ENCODE measurements at places on chromosomes 6 and 20.

DNA sequence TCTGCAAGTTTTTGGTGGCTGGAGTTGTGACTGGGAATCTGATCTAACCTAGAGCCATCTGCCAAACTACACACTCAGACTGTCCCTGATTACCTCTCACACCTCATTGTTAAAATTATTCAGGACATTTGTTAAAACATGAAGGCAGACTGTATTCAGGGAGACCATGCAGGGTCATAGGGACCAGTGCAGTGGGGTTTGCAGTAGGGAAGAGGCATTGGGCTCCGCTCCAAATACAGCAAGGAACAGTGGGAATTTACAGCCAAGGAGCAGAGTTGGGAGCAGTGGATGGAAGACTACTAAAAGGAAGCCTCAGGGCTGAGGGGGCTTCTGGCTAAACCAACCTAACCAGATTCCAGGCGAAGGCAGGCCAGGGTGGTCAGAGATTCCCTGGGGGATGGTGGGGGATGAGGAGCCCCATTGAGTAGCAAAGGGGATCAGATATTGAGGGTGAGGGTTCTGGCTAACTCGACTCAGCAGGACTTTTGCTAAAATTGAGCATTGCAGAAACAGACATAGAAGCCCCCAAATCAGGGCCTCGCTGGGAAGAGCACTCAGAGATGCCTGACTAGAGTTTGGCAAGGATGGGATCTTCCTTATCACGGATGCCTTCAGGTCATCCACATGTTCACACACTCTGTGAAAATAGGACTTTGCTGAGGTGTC is 172.0 kb downstream of the ZDHHC14 start:
- DNase-seq = no peak

DNA sequence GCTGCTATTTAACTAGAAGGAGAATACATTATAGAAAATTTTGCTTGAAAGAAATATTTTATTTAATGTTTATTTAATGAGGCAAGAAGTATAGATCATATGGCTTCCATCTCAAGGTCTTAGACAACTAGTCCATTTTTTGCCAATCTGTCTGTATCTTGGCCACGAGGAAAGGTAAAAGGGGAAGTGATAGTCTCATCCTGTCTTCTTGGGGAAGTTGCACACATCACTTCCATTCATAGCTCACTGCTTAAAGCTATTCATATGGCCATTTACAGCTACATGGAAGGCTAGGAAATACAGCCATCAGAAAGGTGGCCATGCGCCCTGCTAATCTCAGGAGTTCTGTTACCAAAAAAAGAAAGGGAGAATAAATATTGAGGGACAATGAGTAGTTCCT is 50.8 kb downstream of the METTL24 start:
- no peak for DNase-seq

GRCh38 chr6:6890400-6890858 is 217.3 kb upstream of the RREB1 start:
- no peak for DNase-seq

- DNase-seq = no peak
Measured at GRCh38 chr6:11110921-11111768, at the start of gene ERVFRD-1. TSS of gene ERVFRD-1 (minus strand) at chr6:11111725. CDS start at chr6:11105310, 6,415 bp downstream.

GRCh38 chr6:99002831-99003230 is 55.1 kb upstream of the FBXL4 start:
- peak; percentile 21 for DNase-seq
